GM20000 (cell line): ENCODE measurements at places on chromosomes 5 and 9.

GRCh38 chr5:14707811-14708390 lies 43.4 kb downstream of the OTULIN start:
- no peak for DNase-seq

DNA sequence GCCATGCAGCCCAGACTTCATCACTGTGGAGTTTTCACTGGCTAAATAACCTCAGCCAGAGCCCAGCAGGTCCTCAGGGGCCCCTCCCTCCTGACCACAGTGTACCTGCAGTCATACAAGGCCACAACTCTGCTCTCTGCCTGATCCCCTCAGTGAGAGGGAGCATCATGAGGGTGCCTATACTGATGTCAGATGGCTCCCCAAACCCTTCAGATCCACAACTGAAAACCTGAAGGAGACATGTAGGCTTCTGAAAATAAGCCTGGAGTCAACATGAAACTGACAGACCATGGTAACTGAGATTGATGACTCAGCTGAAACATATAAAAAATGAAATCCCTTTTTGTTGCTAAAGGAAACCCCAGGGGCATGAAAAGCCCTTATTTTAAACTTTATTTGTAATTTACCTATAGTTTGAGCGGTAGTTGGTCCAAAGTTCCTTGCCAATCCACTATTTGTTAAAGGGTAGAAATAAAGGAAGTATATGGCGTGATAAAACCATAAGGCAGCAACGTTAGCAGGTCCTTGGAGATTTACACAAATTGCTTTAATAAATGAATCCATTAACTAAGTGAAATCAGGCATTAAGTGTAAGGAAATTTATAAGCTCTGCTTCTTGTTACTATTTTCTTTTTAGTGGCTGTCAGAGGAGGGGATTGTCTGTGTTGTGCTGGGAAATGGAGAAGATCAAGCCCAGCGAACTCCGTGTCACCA lies 68.3 kb downstream of the FGF1 start:
- DNase-seq: no peak

- DNase-seq: no peak
Measured at GRCh38 chr9:107545036-107545435, 55.5 kb upstream of the KLF4 start.

- DNase-seq: peak; percentile 95
Measured at GRCh38 chr5:179820483-179821297, at the start of gene SQSTM1. TSS of gene SQSTM1 (plus strand) at chr5:179820905. CDS start at chr5:179820937, 32 bp downstream.

- DNase-seq: no peak
Measured at GRCh38 chr9:650362-650761, 191.1 kb upstream of the DMRT1 start.

DNA sequence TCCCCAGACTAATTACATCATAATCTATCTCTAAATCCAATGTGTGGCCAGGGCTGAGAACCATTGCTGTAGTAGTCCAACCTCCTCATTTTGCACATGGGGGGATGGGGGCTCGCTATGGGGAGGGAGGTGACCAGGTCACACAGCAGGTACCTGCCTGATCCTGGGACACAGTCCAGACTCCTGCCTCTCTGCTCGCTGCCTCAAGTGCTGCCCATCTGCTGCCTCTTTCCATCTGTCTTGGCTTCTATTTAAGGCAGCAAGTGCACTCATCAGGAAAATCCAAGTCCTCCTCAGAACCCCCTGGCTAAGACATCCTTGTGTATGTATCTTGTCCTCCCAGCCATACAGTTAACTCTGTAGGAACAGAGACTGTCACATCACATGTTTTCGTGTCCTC lies 57.7 kb upstream of the FRRS1L start:
- no peak for DNase-seq

- no peak for DNase-seq
Measured at GRCh38 chr9:135216791-135217441, 129.4 kb downstream of the OLFM1 start.

- DNase-seq: no peak
Measured at GRCh38 chr9:68998385-68998784, 15.5 kb downstream of the PRKACG start.

- DNase-seq: no peak
Measured at GRCh38 chr9:1427875-1428274, 377.7 kb downstream of the DMRT2 start.

GRCh38 chr9:121171236-121171635 lies 30.4 kb downstream of the RAB14 start:
- no peak for DNase-seq

DNA sequence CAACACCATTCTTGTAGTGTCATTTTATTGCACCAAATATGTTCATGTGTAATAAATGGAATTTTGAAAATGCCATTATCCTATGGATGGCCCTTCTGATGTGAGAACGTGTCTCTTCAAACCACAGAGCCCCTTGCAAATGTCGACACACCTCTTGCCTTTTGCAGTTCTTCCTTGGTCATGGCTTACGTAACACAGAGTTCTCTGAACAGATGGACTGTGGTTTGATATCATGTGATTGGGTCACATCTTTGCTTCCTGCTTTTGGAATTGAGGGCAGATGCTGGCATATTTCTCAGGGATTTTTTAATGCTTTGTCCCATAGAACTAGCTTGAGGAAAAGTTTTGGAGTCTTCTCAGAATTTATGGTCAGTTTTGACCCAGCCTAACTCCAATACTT lies 4.6 kb downstream of the TGFBR1 start:
- no peak for DNase-seq

GRCh38 chr9:114096041-114096511 lies 3.0 kb downstream of the KIF12 start:
- DNase-seq: no peak

- no peak for DNase-seq
Measured at GRCh38 chr5:68484307-68485068, 268.9 kb downstream of the PIK3R1 start.

DNA sequence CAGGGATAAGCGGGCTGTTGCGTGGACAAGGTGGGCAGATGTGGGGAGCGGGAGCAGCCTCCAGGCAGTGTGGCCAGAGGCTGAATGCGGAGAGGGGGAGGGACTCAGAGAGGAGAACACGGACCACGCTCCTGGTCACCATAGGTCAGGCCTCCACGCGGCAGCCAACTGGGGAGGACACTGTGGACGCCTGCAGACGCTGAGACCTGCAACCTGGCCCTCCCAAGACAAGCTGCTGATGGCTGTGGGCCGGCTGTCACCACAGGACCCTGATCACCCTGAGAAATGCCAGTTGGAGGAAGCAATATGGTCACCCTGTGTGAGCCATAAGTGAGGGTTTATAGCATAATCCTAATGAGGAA lies 16.8 kb downstream of the LPCAT1 start:
- DNase-seq: no peak

DNA sequence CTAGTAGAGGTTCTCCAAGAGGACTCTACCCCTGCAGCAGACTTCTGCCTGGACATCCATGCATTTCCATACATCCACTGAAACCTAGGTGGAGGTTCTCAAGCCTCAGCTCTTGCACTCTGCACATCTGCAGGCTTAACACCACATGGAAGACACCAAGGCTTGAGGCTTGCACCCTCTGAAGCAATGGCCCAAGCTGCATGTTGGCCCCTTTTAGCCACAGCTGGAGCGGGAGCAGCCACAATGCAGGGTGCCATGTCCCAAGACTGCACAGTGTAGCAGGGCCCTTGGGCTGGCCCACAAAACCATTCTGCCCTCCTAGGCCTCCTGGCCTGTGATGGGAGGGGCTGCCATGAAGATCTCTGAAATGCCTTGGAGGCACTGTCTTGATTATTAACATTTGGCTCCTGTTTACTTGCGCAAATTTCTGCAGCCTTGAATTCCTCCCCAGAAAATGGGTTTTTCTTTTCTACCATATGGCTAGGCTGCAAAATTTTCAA lies 123.2 kb upstream of the VCAN start:
- no peak for DNase-seq

DNA sequence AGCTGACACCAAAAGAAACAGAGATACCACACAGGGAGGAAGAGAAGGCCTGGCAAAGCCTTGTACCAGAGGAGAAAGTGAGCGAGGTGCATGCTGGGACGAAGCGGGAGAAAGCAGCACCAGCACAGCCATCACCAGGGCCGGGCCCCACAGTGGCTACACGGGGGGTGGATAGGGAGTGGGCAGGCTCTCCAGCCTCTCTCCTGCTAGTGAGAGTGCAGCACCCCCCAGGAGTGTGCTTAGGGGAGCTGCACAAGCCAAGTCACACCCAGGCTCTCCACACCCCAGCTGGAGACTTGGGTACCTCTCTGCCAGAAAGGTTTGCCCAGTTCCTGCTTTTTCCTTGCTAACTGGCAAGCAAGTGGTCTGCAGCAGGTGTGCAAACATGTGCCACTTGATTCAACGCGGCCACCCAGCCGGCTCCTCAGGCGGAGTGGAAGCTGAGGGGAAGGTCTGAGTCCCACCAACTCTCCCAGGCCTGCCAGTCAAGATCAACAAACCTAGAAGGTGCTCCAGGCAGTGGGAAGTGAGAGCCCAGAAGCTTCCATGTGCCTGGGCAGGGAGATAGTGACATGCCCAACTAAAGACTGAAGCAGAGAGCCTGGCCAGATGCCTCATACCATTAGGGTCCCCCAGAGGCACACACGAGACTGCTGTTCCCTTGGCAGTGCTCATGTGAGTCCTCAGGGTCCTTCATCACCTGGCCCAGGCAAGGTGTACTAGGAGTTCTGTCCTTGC lies 39.9 kb downstream of the BICD2 start:
- DNase-seq: no peak

DNA sequence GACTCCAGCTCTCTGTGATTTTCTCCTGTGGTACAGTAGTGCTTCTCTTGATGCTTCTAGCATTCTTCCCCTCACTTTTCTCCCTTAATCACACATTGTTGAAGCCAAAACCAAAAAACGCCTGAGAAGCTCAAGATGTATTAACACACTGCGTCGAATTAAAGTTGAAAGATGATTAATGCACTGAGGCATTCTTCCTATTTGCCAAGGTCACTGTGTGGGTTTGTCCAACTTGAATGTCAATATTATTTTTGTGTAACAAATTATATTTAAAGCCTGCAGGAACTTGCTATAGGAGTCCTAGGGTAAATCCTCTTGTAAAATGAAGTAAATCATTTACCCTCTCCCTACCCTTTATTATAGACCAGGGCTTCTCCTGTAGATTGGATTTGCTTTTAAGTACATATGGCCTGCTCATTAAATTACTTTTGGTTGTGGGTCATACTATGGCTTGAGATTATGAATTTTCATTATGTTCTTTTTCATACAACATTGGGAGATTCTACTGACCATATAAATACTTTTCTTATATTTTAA lies 68.1 kb downstream of the GDA start:
- DNase-seq: no peak

GRCh38 chr5:78475370-78475769 lies 115.0 kb downstream of the SCAMP1 start:
- no peak for DNase-seq

GRCh38 chr5:167614294-167615021 lies 677.0 kb upstream of the WWC1 start:
- no peak for DNase-seq

- no peak for DNase-seq
Measured at GRCh38 chr9:87386490-87387025, 111.1 kb upstream of the DAPK1 start.

- no peak for DNase-seq
Measured at GRCh38 chr5:3342271-3343100, 253.1 kb upstream of the IRX1 start.

DNA sequence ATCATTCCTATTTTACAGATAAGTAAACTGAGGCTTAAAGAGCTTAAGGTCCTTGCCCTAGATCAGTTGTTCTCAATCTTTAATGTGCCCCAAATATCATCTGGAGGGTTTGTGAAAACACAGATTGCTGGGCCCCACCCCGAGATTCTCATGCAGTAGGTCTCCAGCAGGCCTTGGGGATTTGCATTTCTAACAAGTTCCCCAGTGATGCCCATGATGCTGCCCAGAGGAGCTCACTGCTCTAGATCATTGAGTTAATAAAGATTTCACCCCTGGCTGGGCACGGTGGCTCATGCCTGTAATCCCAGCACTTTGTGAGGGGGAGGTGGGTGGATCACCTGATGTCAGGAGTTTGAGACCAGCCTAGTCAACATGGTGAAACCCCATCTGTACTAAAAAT lies 42.8 kb upstream of the RAD23B start:
- DNase-seq: no peak

- no peak for DNase-seq
Measured at GRCh38 chr5:126139086-126139485, 284.1 kb upstream of the GRAMD2B start.

DNA sequence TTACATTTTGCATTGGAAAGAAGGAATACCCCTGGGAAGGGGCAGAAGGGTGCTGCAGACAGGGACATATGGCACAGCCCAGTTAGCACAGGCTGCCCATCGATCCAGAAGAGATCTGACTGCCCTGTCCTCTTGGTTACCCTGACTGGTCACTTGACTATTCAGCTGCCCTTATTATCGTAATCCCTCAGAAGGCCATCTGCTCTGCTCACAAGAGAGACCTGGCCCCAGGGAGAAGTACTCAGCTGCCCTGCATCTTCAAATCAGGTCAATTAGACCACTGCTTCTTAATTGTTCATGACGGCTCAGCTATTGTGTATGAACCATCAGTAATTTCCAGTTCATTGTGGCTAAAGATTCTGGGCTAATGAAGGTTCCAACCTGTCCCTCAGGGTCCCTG lies 345.0 kb downstream of the TLE1 start:
- DNase-seq: no peak

- no peak for DNase-seq
Measured at GRCh38 chr5:14417276-14417730, 164.3 kb upstream of the OTULINL start.

DNA sequence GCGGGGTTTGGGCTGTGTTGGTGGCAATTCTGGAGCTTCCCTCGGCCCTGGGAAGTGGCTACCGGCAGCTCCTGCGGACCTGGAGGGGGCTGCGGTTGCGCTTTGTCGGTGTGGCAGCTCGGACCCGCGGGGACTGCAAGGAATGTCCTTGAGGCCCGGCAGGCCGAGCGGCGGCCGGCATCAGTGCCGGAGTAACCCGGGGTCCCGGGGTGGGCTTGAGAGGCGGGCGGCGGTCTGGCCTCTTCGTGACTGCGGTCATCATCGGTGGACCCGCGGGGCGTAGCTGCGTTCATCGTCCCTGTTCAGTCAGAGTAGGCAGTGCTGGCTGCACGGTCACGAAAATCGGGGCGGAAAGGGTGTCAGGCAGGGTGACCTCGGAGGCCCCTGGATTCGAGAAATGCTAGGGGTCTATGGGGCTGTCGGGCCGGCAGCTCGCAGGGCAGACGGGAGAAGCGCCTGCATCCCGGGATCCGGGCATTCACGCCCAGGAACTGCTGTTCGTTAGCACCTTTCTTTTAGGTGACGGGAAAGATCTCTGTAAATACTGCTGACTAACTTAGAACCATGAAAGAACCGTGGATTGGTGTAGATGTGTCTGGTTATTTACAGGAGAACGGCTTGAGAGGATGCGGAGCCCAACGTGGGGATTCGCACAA lies 474 bp downstream of the HMGCR start:
- peak; percentile 16 for DNase-seq

DNA sequence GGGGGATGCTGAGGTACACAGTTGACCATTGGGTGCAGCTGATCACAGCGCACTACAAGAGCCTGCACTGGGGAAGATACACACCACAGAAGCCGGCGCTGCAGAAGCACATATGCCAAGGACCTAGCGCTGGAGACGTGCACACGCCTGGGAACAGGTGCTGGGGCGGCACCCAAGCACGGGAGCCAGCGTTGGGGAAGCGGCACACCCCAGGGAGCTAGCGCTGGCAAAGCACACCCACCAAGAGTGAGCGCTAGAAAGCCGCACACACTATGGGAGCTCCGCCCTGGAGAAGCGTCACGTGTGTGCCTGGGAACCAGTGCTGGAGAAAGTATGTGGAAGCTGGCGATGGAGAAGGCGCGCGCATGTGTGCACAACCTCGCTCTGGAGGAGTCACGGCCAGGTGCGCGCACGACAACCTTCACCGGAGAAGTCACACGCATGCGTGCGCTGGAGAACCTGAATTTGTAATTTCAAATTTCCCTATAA lies 4.5 kb downstream of the FANCC start:
- DNase-seq: no peak

- peak; percentile 20 for DNase-seq
Measured at GRCh38 chr5:127423173-127423798, 94.2 kb upstream of the PRRC1 start.
